Stimulated activated CD8-positive, alpha-beta memory T cell treated with anti-CD3 and anti-CD28 coated beads, Interleukin-4, amount 100 ng/mL, for 1 hour (primary cell): ENCODE measurements at places on chromosomes 4 and X.

DNA sequence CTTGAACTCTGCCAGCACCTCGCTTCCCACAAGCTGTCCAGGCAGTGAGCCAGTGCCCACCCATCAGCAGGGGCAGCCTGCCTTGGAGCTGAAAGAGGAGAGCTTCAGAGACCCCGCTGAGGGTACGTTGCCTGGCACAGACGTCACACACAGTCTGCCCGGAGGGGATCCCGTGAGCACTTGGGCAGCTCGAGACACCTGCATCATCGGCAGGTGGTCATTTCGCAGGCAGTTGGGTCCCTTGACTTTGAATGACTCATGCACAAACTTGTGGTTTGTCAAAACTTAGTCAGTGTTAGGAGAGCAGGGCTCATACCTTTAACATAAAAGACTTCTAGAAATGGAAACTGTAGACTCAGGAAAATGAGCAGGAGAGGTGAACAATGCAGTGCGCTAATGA, 9.9 kb downstream of the TACC3 start:
- no peak for DNase-seq

DNA sequence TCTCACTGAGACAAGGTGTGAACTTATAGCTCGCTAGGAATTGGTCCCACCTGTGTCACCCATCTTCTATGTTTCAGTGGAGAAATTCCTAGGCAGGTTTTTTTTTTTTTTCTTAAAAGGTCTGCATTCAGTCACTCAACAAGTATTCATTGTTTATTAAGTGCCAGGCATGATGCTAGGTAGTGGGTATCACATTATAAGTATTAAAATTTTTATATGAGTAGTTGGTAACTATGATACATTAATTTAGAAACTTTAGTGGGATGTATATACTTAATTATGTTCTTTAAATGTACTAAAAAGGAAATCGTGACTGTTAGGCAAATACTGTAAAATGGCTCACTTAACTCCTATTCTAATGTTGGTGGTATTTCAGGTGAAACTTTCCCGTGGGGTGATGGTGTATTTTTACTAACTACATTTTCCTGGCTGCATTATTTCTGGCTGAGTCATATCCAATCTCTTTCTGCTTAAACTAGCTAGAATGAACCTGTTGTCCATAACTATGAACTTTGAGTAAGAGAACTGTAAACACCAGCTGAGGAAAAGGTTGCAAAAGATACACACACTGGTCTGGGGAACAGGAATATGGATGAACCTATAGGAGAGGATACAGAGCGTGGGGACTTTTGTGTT, 49.3 kb upstream of the MED14 start:
- no peak for DNase-seq

GRCh38 chr4:151139814-151140213, 40.4 kb downstream of the RPS3A start:
- no peak for DNase-seq

DNA sequence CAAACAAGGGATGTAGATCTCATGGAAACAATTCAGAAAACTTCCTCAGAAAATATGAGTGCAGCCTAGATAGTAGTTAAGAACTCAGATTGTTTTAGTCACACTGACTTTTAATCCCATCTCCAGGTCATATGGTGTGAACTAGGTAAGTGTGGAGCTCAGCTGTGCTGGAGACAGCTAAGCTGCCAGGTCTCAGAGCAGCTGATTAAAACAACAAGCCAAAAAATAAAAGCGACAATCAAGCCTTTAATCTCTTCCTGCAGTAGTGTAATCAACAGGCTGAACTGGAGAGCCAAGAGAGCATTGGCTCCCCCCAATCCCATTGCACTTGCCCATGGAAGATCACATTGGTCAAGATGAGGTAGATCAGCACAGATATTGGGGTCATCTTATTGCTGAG, 98.3 kb upstream of the ATOH1 start:
- no peak for DNase-seq

DNA sequence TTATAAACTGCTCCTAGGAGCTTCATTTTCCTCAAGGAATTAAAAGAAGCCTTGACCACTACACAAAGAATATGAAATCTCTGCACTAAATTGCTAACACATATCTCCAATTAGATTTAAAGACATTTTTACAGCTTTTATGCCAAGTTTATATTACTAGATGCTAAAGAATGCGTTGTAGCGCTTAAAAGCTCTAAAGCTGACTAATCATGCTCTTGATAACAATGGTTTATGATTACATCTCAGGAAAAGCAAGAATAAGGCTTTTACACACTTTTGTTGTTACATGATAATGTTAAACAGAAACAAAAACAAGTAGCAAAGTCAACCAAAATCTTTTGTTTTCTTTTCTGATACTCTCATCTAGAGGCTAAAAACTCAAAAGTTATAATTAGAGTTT, 44.7 kb downstream of the SLC10A7 start:
- no peak for DNase-seq
